ENCODE measurements at places on chromosomes 4 and X.

- DNase-seq: no peak
Measured at GRCh38 chrX:121635141-121635540, 587.7 kb downstream of the GLUD2 start.

DNA sequence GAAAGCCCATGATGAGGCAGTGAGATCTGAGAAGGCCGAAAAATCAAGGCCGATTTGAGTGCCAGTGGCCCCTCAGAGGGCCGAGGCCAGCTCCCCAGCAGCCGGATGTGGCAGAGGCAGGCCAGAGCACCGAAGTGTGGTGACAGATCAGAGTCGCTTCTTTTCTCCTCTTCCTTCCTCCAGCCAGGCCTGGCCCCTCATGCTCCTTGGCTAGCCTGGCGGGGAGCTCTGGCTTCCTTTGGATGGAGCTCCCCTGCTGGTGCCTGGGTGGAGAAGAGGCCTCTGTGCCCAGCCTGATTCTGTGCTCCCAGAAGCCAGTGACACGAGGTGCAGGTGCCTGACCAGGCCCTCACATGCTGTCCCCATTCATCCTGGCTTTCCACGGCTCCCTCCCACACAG is 127.2 kb upstream of the PABPC4L start:
- no peak for DNase-seq

DNA sequence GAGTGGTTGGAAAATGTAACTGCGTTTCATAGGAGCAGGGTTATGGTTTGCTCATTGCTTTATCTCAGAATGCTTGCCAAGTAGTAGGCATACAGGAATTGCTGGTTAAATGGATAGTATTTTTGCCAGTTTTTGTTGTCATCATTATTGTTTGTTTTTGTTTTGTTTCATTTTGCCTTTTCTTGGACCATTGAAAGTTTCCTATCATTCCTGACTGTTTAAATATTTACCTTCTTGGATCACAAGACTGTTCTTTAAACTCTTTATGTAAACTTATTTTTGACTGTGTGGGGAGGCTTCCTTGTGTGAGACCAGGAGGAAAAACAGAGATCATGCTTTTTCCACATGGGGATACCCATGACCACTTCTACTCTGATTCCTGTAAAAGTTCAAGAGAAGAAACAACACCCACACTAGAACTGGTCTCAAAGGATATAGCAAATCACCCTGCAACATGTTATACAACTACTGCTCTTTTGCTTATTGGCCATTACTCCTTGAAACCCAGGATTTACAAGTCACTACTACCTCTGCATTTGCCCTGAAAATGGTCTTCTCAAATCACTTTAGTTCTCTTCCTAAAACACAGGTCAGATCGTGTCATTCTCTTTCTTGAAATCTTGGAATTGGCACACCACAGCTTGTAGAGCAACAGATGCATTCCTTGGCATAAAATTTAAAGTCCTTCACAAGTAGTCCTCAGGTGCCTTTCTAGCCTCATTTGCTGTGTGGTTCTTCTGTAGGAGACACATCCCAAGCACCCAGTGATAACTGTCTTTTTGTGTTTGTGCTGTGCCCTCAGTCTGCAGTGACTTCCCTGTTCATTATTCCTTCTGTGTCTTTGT is 51.3 kb downstream of the FNIP2 start:
- DNase-seq: no peak

DNA sequence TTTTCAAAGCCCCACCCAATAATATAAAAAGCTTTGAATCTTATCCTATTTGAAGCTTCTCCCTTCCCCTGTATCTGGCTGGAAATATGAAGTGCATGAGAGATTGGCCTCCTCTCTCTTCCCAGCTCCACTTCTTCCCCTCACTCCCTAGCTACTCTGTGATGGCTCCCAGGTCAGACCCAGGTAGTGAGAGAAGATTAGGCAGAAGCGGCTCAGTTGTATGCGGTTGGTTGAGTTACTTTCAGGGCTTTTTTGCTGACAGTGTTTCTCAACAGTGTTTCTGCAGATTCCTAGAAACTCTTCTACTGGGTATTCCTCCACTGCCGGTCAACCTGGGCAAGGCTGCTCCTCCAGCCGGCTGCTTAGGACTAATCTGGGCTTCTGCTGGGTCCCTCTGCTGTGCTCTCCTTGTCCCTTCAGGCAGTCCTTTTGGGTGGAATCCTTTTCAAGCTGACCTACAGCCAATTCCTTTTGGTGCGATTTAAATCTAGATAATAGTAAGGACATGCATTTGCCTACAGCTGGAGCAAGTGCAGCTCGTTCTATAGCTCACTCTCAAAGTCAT is 87.4 kb upstream of the SLC7A11 start:
- no peak for DNase-seq
